ENCODE measurements at places on chromosomes 4 and X. TPM values are rescaled to one million over a fixed set of nuclear protein-coding genes. Genes with fewer than 3 reads are reported as not detected.

DNA sequence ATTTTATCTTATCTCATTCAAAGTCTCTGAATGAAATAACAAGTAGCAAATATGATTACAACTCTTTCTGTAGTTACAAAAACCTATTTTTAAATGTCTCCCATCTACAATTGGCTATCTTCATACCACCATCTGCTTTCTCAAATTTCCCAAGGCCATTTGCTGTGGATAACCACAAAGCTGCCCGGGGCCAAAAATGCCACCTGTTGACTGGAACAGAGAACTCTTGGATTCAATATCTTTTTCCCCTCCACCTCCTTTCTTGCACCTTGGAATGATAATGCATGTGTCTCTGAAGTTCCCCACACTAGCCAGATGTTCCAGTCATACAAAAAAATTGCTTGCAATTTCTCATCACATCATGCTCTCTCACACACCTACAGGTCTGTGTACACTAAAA is 93.3 kb upstream of the SCML1 start:
- DNase-seq: no peak

PRSS48 gene
- total RNA-seq: not detected

DNA sequence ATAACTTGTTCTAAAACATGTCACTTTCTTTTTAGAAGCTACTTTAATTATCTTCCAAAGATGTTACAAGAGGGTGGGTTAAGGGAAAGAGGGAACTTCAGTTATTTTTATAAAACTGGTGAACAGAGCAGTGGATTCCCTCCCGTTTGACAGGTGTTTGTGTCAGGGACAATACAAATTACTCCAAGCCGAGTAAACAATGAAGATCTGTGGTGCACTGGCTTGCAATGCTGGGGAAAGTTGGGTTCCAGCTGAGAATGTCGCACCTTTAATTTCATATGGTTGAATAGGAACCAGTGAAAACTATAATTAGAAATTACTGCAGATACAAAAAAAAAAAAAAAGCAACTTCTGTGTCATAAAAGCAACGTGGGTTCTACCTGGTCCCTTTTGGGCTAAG is 98.6 kb upstream of the TTC29 start:
- DNase-seq: no peak

DNA sequence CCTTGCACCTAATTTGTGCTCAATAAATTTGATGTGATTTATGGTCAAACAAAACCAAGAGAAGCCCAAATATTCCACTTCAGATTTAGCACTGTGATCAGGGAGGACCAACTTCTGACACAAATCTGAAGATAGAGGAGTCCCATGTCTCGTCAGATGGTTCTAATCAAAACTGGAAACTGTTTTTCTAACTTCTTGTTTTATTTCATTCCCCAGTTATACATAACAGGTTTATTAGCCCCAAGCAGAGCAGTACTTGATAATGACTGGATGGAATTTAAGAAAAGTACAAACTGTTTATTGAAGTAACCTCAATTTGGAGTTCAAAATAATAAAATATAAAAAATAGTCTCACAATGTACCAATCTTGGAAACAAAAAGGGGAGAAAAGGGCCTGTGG is 310.3 kb downstream of the LDB2 start:
- no peak for DNase-seq

AKAP14 gene
- 0.74 TPM for total RNA-seq

- DNase-seq: peak; percentile 38
Observed at GRCh38 chrX:87409113-87409841, 108.3 kb upstream of the KLHL4 start.

CT45A3 gene
- total RNA-seq: not detected

SHROOM2 gene
- 22.1 TPM for total RNA-seq

DNA sequence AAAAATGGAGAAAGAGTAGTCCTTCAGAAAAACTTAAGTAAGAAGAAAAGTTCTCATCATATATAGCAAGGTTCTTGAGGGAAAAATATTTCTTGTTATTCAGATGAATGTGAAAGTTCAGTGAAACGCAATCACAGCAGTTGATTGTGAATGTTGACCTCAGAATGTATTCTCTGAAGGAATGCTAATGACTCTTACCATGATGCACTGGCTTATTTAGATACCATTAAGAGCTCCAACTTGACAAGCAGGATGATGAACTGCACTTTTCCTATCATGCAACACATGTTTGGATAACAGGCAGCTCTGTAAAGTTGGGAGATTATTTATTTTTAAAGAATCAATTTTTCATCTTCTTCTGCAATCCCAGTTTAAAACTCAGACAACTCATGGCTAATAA is 115.5 kb upstream of the MYOZ2 start:
- DNase-seq: no peak

FAM9B gene
- total RNA-seq: not detected

DNA sequence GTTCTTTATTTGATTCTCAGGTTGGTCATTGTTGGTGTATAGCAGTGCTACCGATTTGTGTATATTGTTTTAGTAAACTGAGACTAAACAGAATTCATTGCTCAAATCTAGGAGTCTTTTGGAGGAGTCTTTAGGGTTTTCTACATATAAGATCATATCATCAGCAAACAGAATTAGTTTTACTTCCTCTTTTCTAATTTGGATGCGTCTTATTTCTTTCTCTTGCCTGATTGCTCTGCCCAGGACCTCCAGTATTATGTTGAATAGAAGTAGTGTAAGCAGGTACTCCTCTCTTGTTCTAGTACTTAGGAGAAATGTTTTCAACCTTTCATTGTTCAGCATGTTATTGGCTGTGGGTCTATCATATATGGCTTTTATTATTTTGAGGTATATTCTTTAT is 92.6 kb downstream of the IQCM start:
- DNase-seq: no peak

ETDB gene
- not detected for total RNA-seq

DNA sequence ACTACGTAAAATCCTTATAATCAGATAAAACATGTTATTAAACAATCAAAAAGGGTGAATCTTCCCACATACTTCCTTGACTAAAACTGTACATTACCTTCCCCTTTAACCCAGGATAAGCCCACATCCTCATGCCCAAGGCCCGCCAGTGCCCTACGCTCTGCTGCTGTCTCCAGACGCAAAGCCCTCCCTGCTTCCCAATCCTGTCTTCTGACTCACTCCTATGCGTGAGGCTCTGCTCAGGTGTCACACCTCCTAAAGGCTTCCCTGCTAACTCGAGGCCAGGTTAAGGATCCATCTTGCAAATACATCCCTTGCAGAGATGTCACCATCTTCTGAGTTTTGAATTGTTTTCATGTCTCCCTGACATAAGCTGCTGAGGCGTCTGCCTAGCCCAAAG is 61.6 kb downstream of the STX18 start:
- DNase-seq: no peak

- DNase-seq: no peak
Observed at GRCh38 chrX:35244088-35244741, 301.6 kb downstream of the FAM47B start.

DNA sequence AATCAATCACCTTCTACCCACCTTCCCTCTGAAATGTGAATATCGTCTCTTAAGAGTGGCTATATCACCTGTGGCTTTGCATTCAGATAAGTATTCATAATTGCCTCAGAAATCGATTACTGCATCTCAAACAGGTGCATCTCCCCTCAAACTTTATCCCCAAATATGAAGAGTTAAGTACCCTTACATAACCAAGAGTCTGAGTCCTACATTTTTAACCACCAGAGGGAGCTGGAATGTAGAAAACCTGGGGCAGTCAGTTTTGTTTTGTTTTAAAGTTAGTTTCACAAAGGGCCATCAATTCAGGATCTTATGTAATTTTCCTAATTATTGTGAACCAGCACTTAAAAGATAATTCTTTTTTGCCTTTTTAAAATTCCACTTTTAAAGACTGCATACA is 5.7 kb downstream of the TCEANC start:
- no peak for DNase-seq

IL2 gene
- not detected for total RNA-seq

GRCh38 chr4:96194993-96195392 is 355.1 kb downstream of the PDHA2 start:
- DNase-seq: no peak

TLR8 gene
- 0.55 TPM for total RNA-seq

ARSJ gene
- 3.6 TPM for total RNA-seq

DNA sequence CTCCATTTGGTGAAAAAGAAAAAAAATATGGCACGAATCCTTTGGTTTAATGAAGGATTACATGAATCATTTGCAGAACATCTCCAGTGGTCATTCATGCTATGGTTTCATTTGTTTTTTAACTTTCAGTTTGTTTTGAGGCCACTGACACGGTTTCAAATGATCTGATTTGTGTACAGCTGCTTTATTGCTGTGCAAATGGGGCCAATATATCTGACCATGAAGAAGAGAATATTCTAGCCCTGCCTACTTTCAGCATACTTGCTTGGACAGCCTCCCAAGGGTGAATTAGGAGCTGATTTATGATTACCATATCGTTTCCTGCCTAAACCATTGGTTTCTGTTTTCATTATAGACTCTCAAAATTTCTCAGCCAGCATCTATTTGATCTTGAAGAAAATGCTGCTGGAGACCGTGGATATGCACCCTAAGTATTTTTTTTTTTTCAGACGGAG is 30.7 kb downstream of the SPARCL1 start:
- DNase-seq: no peak

WNK3 gene
- 15.2 TPM for total RNA-seq

- DNase-seq: no peak
Observed at GRCh38 chr4:175514174-175514573, 297.9 kb downstream of the GPM6A start.

DNA sequence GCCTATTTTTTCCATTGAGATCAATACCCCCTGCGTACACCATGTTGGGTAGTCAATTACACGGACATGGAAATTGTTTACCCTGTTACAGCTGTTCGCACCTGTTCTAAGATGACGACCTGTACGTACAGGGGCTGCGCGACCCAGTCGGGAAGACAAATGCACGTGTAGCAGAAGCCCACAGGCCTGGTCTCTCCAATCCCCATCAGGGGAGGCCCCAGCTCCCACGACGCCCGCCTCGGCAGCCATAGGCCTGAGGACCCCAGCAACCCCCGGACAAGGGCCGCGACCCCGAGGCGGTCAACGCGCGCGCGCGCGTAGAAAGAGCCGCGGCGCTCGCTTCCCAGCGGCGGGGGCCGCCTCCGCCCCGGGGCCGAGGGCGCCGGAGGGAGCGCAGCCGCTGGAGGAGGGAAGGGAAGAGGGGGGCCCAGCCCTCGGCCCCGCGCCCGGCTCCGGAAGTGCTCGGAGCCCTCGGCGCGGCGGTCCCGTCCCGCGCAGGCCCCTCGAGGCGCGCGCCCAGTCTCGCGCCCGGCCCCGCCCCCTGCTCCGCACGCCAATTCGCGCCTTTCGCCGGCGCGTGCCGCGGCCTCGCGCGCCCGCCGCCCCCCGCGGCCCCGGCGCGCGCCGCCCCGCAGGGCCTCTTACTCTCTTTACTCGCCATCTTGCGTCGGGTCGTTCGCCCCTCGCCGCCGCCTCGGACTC is 618 bp downstream of the RBBP7 start:
- DNase-seq: no peak

ABLIM2 gene
- 86.5 TPM for total RNA-seq

DNA sequence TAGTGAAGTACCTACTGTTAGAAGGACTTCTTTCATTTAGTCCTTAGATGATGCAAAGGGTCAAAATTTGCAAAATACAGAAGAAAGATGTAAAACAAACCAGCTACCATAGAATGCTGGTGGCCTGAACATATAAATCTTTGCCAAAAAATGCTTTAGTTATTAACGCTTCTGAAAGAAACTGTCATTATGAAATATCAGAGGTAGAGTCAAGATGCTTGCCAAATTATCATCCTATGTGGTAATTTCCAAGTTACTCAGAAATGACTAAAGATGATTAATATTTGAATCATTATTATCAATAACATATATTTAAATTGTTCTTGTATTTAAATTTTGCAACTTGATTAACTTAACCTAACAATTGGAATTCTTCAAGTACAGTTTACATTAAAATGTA is 588.4 kb upstream of the FAM241A start:
- no peak for DNase-seq

DNA sequence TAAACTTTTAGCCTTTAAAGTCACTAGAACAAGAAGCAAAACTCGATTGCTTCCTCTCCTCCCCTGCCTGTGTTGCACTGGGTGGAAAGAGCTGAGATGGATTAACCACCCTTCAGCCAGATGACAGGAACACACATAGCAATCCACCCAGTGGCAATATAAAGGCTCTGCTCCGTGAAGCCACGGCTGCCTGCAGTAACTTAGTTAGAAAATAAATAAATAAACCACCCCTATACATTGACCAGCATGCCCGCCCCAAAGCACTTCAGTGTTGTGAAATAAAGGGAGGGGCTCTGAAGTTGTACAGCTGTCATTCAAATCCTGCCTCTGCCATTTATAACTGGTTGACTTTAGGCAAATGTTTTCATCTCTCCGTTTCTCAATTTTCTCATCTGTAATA is 217.1 kb upstream of the LDB2 start:
- no peak for DNase-seq
